ENCODE measurements at places on chromosomes 3 and 15. TPM values are rescaled to one million over a fixed set of nuclear protein-coding genes. Genes with fewer than 3 reads are reported as not detected.

DNA sequence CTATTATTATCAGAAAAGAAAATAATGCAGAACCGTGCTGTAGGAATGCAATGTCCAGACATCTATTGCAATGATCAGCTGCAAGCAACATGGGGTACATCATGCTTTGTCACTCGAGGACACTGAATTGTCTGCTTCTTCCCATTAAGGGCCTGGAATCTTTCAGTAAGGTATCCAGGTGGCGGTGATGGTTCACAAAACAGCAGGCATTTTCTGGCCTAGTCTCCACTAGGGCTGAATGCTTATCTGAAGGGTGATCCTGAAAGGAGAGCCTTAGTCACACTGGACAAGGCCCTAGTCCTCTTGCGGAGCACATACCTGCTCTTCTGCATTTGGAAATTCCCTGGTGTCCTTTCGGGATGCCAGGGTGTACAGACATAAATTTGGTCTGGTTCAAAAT, 21.2 kb downstream of the ITPR1 start:
- DNase-seq: no peak

DNA sequence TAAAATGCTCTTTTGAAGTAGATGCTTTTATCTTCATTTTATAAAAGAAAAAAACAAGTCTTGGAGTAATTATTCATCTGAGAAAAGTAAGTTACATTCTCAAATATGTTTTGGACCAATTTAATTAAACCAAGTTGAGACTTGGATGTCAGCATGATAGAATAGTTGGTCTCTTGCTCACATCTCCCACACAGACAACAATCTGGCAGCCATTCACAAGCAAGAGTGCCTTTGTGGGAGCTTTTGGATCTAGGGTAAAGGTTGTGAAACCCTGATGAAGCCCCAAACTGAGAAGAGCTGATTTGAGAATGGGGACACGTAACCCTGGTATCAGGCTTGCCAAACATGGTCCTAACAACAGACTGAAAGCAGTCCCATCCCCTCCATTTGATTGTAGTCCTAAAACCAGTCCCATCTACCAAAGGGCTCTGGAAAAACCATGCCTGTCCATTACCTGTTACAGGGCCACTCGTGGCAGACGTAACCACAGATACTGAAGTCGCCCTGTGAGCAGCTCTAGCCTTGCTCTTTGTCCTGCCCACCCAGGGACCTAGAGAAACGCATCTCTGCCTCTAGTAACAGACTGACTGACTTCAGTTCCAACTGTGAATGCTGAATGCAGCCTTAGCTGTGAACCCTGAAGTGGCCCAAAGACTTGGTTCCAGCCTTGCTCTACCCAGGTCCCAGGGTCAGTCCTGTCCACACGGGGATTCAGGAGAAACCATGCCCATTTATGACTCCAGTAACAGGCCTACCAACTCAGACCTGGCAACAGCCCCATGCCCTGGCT, 145.5 kb upstream of the SYNPR start:
- DNase-seq: no peak

DNA sequence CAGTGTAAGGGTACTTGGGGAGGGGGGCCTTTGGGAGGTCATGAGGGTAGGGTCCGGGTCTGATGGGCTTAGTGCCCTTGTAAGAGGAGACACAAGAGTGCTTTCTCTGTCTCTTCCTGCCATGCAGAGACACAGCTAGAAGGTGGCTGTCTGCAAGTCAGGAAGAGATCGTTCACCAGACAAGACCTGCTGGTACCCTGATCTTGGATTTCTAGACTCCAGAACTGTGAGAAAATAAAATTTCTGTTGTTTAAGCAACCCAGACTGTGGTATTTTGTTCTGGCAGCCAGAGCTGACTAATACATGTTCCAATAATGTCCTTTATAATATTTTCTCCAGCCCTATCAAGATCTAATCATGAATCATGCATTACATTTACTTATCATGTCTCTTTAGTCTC, 130.0 kb upstream of the VEPH1 start:
- DNase-seq: no peak

The DAZL gene
- total RNA-seq: not detected

The CACNA2D2 gene
- total RNA-seq: 1.8 TPM
